ENCODE measurements at places on chromosomes 11 and 22. TPM values are rescaled to one million over a fixed set of nuclear protein-coding genes. Genes with fewer than 3 reads are reported as not detected.

CRYAB gene
- total RNA-seq, result 1.1 TPM

IGSF9B gene
- total RNA-seq, result 4.3 TPM

C11orf65 gene
- total RNA-seq, result 1.0 TPM

DNA sequence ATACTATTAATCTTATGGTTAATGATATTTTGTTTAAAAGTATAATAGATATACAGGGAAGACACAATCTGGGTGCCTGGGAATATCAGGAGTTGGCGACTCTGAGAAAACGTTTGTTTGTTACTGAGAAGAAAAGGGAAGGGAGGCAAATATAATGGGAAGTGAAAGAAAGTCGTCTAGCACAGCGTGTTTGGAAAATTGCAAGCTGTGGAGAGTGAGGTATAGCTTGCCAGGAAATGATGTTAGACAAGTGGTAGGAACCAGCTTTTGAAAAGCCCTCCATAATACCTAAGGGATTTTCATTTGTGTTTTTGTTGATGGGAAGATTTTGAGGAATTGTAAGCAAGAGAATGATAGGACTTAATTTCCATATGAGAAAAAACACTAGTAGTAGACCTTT, 322.2 kb downstream of the LUZP2 start:
- no peak for DNase-seq

DNA sequence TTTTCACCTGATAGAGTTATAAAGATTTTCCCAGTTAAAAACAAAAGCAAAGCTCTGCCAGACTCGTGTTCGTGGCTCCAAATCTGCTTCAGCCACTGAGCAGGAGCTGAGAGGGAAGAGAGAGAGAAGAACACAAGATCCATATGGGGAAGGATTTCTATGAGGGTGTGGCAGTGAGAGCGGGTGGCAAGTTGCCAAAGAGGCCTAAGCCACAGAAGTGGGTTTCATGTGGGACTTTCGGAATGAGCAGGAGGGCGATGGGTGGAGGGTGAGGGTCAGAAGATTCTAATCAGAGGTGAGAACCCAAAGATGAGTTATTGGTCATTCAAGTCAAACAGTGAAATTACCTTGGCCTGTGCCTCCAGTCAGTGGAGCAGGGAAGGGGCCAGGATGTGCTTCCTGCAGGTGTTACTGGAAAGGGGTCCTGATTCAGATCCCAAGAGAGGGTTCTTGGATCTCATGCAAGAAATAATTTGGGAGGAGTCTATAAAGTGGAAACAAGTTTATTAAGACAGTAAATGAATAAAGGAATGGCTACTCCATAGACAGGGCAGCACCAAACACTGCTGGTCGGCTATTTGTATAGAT, 40.5 kb upstream of the TOP3B start:
- no peak for DNase-seq

GRCh38 chr11:125625225-125625629, 264 bp downstream of the CHEK1 start:
- DNase-seq, result no peak

GRCh38 chr11:73249304-73249703, 22.8 kb upstream of the P2RY6 start:
- peak; percentile 46 for DNase-seq

DNA sequence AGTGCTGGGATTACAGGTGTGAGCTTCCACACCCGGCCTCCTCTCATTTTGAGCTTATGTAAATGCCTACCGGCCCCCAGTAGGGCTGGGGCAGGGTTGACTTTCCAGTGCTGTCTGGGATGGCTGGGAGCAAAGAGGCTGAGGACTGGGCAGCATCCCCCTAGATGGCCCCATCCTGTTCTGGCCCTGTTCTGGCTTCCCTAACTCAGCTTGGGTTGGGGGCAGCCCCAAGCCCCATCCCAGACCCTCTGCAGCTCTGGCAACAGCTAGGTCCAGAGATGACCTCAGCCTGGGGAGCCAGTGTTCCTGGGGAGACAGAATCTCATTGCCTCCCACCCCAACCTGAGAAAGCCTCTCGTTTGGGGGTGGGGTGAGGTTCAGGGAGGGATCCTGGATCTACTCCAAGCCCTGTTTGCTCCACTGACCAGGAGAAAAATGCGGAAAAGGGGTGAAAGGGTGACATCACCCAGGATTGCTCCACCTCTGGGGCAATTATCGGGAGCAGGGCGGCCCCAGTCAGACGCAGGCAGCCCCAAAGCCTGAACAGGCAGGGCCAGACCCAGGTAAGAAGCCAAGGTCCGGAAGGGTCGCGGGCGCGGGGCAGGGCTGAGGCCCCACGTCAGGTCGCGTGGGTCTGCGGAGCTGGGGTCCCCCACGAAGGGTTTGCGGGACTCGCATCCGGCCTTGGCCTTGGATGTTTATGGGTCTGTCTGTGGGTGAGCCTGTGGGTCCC, at the start of gene PNPLA2:
Gene PNPLA2 (plus strand): TSS at position 519 of the 733 bp plus-strand sequence. CDS start 805 bp downstream, outside the sequence.
- DNase-seq, result peak; percentile 72
